ENCODE measurements at places on chromosomes 1 and 21. TPM values are rescaled to one million over a fixed set of nuclear protein-coding genes. Genes with fewer than 3 reads are reported as not detected.

GRCh38 chr1:220290140-220290761, 18.0 kb upstream of the RAB3GAP2 start:
- peaks cover 10% of the 10 kb centered on the region for H3K27me3 ChIP-seq
- H3K36me3 ChIP-seq: no peaks in the 10 kb centered on the region
- H3K4me1 ChIP-seq: no peaks in the 10 kb centered on the region
- DNase-seq: no peak
- H3K27ac ChIP-seq: no peak overlapping the region

GRCh38 chr1:38690790-38691449, 168.7 kb downstream of the RRAGC start:
- H3K4me1 ChIP-seq: no peaks in the 10 kb centered on the region
- no peak overlapping the region for H3K27ac ChIP-seq
- H3K4me3 ChIP-seq: no peak overlapping the region
- no peaks in the 10 kb centered on the region for H3K36me3 ChIP-seq

CRNN gene
- not detected for polyA plus RNA-seq

GRCh38 chr21:26506956-26507355, 66.1 kb downstream of the CYYR1 start:
- H3K4me3 ChIP-seq: no peak overlapping the region
- DNase-seq: no peak

PRAMEF4 gene
- polyA plus RNA-seq: not detected

NCMAP gene
- polyA plus RNA-seq: 0.34 TPM

TMEM35B gene
- polyA plus RNA-seq: 206 TPM

GRCh38 chr1:181075766-181076350, 12.6 kb upstream of the IER5 start:
- H3K4me3 ChIP-seq: no peak overlapping the region
- H3K27ac ChIP-seq: no peak overlapping the region
- no peaks in the 10 kb centered on the region for H3K36me3 ChIP-seq
- no peaks in the 10 kb centered on the region for H3K4me1 ChIP-seq

DNA sequence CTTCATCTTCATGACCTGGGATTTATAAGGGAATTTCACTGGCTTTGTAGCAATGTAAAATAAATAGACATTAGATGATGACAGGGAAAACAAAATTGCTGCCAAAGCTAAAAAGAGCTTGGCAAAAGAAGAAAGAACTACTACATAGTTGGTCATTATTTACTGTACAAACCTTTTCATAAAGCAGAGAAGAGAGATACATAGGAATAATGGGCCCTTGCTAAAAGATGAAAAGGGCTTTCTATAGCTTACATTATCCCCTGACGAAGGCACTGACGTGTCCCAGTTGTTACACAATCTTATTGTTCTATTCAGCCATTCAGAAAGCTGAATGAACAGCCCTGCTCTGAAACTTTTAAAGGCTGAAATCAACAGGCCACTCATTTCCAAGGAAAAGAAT, 57.1 kb downstream of the ZC3H11B start:
- H3K27ac ChIP-seq: no peak overlapping the region
- DNase-seq: no peak
- H3K27me3 ChIP-seq: no peaks in the 10 kb centered on the region
- H3K4me1 ChIP-seq: no peaks in the 10 kb centered on the region
- H3K36me3 ChIP-seq: no peaks in the 10 kb centered on the region

- no peak overlapping the region for H3K27ac ChIP-seq
- H3K27me3 ChIP-seq: no peaks in the 10 kb centered on the region
- no peak overlapping the region for H3K4me3 ChIP-seq
- no peaks in the 10 kb centered on the region for H3K36me3 ChIP-seq
Measured at GRCh38 chr1:30476476-30476875, 246.9 kb downstream of the MATN1 start.

GRCh38 chr1:35451125-35451528, 106.1 kb downstream of the KIAA0319L start:
- peaks cover 71% of the 10 kb centered on the region for H3K36me3 ChIP-seq
- no peaks in the 10 kb centered on the region for H3K27me3 ChIP-seq
- peak; percentile 70 for DNase-seq

- no peaks in the 10 kb centered on the region for H3K27me3 ChIP-seq
- H3K4me3 ChIP-seq: no peak overlapping the region
- H3K27ac ChIP-seq: no peak overlapping the region
Measured at GRCh38 chr1:52978045-52978444, 51.0 kb downstream of the SCP2 start.

SEC16B gene
- polyA plus RNA-seq: not detected

FABP3 gene
- polyA plus RNA-seq: not detected

- no peaks in the 10 kb centered on the region for H3K36me3 ChIP-seq
- no peak overlapping the region for H3K27ac ChIP-seq
- no peak overlapping the region for H3K4me3 ChIP-seq
- DNase-seq: no peak
Measured at GRCh38 chr1:119480175-119480574, 26.8 kb upstream of the HSD3B1 start.

RGSL1 gene
- polyA plus RNA-seq: not detected

DNA sequence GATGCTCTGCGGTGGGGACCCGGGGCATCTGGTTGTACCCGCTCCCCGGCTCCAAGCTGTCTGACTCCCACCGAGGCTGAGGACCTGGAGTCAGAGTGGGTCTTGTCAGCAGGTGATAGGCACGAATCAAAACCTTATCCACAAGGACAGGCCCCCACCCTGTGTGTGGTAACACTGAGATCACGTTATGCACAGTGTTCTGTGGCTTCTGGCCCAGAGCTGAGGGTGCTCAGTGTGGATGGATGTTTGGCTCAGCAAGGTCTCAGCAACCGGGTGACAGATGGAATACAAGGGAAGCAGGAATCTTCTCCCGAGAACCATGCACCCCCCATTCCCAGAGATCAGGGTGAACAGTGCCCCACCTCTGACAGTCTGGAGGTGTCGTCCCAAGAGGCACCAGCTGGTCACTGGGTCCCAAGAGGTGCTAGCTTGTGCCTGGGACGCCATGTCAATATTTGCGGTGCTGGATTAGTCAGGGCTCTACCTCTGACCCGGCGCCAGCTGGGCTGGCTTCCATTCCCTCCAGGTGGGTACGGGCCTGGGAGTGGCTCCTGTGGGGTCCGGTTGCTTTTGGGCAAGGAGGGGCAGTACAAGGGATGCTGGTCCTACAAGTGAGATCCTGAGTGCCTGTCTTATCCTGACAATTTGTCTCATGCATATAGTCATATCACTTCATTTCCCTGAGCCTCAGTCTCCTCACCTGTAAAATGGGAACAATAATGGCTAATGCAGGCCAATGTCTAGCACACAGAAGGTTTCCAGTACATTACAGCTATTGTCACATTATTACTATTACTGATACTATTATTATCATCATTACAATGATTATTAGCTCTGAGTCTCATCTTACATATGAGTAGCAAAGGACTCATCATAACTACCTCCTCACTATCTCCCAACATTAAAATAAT, 957 bp downstream of the CAPN9 start:
- no peak overlapping the region for H3K4me3 ChIP-seq
- no peaks in the 10 kb centered on the region for H3K36me3 ChIP-seq
- no peaks in the 10 kb centered on the region for H3K4me1 ChIP-seq
- H3K27ac ChIP-seq: no peak overlapping the region

CFAP141 gene
- polyA plus RNA-seq: not detected

CACNA1E gene
- not detected for polyA plus RNA-seq

GRCh38 chr1:116359060-116359830, 13.8 kb upstream of the ATP1A1 start:
- no peak for DNase-seq
- no peak overlapping the region for H3K4me3 ChIP-seq
- no peaks in the 10 kb centered on the region for H3K4me1 ChIP-seq
- no peaks in the 10 kb centered on the region for H3K27me3 ChIP-seq

DNA sequence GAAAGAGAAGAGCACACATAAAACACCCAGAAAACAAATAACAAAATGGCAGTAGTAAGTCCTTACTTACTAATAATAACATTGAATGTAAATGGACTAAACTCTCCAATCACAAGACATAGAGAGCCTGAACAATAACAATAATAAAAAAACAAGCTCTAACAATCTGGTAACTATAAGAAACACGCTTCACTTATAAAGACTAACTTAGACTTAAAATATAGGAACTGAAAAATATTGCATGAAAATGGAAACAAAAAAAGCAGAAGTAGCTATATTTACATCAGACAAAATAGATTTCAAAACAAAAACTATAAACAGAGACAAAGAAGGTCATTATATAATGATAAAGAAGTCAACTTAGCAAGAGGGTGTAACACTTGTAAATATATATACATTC, 83.1 kb upstream of the LYPLAL1 start:
- no peaks in the 10 kb centered on the region for H3K36me3 ChIP-seq
- H3K27ac ChIP-seq: no peak overlapping the region
- no peaks in the 10 kb centered on the region for H3K27me3 ChIP-seq
- DNase-seq: no peak
- H3K4me1 ChIP-seq: no peaks in the 10 kb centered on the region
- H3K4me3 ChIP-seq: no peak overlapping the region

DNA sequence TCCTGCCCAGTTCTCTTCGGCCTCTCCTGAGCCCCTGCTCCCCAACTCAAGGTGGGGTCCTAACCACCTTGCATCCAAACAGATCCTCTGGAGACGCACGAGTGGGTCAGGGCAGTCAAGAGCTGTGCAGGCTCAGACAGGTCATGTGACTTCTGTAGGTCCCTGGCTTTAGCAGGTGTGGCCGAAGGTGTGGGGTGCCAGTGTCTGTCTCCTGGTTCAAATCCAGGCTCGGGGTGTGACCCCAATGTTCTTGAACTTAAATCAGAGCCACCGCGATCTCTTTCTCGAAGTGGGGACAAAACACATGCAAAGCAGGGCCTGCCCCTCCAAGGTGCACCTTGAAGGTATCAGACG, 27.4 kb upstream of the ECE1 start:
- no peaks in the 10 kb centered on the region for H3K27me3 ChIP-seq
- no peak overlapping the region for H3K4me3 ChIP-seq
- peaks cover 9% of the 10 kb centered on the region for H3K4me1 ChIP-seq
- peaks cover 2% of the 10 kb centered on the region for H3K36me3 ChIP-seq
- H3K27ac ChIP-seq: no peak overlapping the region
- no peak for DNase-seq
